ENCODE measurements at places on chromosomes 4 and X. TPM values are rescaled to one million over a fixed set of nuclear protein-coding genes. Genes with fewer than 3 reads are reported as not detected.

DNA sequence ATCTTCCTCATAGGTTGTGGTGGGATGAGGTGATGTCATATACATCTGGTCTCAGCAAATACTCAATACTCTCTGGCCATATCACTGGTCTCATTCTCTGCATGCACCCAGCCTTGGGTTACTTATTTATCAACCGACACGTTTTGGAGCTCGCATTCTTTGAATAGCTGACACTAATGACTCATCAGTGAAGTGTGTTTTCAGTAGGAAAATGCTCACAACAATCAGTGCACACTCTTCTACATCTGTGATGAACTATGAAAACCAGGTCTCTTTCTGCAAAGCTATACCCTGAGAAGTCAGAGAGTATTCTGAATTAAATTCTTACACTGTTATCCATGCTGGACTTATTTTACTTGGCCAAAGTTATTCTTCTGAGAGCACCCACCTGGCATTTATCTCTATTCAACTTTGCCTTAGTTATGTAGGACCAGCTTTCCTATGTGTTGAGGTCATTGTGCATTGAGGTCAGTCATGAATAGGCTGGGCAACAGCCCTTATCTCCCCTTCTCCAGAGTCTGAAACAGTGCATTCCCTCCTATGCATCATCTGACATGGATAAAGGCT lies 58.7 kb upstream of the DHX15 start:
- no peaks in the 10 kb centered on the region for H3K27me3 ChIP-seq
- no peak overlapping the region for H3K4me3 ChIP-seq
- no peak for DNase-seq
- H3K36me3 ChIP-seq, result no peaks in the 10 kb centered on the region
- no peak overlapping the region for H3K27ac ChIP-seq

CA5B gene
- total RNA-seq, result 15.6 TPM

IGFBP7 gene
- total RNA-seq, result 1,971 TPM

GRCh38 chr4:83862471-83862870 lies 326.6 kb downstream of the GPAT3 start:
- H3K4me3 ChIP-seq, result no peak overlapping the region
- H3K27me3 ChIP-seq, result no peaks in the 10 kb centered on the region
- H3K4me1 ChIP-seq, result no peaks in the 10 kb centered on the region
- no peaks in the 10 kb centered on the region for H3K36me3 ChIP-seq
- no peak overlapping the region for H3K27ac ChIP-seq

GRCh38 chrX:22081475-22082092 lies 49.5 kb downstream of the PHEX start:
- H3K27ac ChIP-seq, result no peak overlapping the region
- DNase-seq, result peak; percentile 44
- H3K4me3 ChIP-seq, result no peak overlapping the region
- no peaks in the 10 kb centered on the region for H3K36me3 ChIP-seq
- H3K27me3 ChIP-seq, result peaks cover 3% of the 10 kb centered on the region

DNA sequence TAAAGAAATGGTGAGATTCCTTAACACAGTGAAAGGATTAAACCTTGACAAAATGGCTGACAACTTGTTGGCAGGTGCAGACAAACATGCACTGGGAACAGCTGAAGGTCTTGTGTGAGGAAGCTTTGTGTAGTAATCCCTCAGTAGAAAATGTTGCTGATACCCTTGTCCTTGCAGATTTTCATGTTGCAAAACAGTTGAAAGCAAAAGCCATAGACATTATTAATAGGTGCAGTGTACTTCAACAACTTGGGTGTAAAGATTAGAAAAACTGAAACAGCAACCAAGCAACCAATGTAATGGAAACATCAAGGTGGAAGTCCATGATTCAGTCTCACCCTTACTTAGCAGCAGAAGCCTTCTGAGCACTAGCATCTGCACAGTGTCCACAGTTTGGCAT lies 29.8 kb downstream of the UGT2B7 start:
- H3K4me3 ChIP-seq, result no peak overlapping the region
- no peaks in the 10 kb centered on the region for H3K27me3 ChIP-seq
- H3K27ac ChIP-seq, result no peak overlapping the region

RTL3 gene
- not detected for total RNA-seq

GRCh38 chr4:156596706-156597329 lies 374.8 kb downstream of the PDGFC start:
- no peaks in the 10 kb centered on the region for H3K36me3 ChIP-seq
- no peak for DNase-seq
- no peaks in the 10 kb centered on the region for H3K4me1 ChIP-seq
- H3K27me3 ChIP-seq, result no peaks in the 10 kb centered on the region
- no peak overlapping the region for H3K27ac ChIP-seq
- no peak overlapping the region for H3K4me3 ChIP-seq

NAP1L3 gene
- 15.3 TPM for total RNA-seq

MUC7 gene
- not detected for total RNA-seq

ADRA2C gene
- 2.2 TPM for total RNA-seq
